ENCODE measurements at places on chromosomes 4 and X.

- DNase-seq = peak; percentile 72
Observed at GRCh38 chr4:7956270-7956808, 16.7 kb upstream of the AFAP1 start.

GRCh38 chr4:32140636-32141035 is 1420.5 kb downstream of the PCDH7 start:
- no peak for DNase-seq

- no peak for DNase-seq
Observed at GRCh38 chrX:3379111-3379510, 32.7 kb upstream of the MXRA5 start.

- no peak for DNase-seq
Observed at GRCh38 chr4:26126143-26126718, 194.6 kb upstream of the RBPJ start.

GRCh38 chr4:86556791-86557415 is 37.2 kb upstream of the PTPN13 start:
- DNase-seq = no peak

DNA sequence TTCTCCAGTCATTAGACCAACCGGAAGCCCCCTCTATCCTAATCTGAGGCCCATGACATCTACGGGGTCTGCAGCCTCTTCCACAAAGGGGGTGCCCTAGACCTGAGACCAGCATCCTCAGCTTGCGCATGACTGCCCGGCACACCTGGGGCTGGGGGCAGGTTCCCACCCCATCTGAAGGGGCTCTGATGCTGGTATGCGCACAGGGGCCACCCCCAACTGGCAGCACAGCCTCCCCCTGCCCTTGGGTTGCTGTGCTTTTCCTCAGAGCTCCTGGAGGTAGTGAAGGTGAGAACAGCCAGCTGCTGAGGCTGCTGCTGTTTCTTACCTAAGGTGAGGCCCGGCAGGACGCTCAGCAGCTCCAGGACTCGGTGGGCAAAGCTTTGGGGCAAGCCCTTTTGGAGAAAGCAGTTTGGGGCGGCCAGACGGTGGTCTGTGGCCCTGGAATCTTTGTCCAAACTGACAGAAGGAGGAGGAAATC is 18.9 kb upstream of the CPLX1 start:
- no peak for DNase-seq

GRCh38 chr4:86058621-86059020 is 301.2 kb downstream of the MAPK10 start:
- DNase-seq = no peak

DNA sequence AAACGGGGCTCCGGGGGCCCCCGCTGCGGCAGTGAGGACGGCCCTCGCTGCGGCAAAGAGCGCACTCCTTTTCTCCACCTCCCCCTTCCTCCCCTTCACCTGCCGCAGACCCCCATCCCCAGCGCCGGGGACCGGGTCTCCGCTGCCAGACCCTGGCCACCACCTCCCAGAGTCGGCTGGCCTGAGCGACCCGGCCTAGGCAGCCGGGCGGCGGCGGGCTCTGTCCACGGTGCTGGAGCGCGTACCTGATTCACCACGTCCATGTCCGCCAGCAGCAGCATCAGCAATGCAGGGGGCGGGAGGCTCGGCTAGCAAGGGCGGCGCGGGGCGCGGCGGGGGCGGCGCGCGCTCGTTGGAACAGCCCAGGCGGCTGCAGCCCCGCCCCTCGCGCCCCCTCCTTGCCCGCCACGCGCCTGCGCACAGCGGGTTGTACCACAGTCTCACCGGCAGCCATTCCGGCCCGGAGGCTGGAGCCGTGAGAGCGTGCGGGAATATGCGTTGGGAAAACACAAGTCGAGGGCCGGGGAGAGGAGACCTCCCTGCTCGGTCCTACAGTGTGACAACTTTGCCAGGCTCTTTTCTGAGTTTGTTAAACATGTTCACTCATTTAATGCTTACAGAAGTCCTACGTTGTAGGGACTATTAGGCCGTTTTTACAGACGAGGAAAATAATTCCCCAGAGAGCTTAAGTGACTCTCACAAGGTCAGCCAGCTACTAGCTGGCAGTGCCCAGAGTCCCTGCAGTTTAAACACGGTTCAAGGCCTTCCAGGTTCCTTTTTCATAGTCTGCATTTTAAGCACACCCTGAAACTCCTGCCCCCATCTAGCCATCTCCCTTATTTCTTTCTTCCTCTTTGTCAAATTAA is at the start of gene SYP:
Gene SYP, minus strand, starts transcription at position 288 of the 866 bp plus-strand sequence. Its CDS starts 7 bp downstream, at position 281.
- peak; percentile 92 for DNase-seq

GRCh38 chr4:51963841-51964517 is 56.2 kb downstream of the LRRC66 start:
- no peak for DNase-seq

- DNase-seq = no peak
Observed at GRCh38 chr4:108336076-108336475, 167.3 kb upstream of the LEF1 start.
